Breast epithelium (tissue), 4 donors: ENCODE measurements at places on chromosomes 12 and 14.
A peak's percentile ranks its signal among the peaks of the same experiment; 100 is the strongest.

- H3K4me1 ChIP-seq, result no peaks in the 10 kb centered on the region
- peaks cover 3% of the 10 kb centered on the region for H3K27me3 ChIP-seq
- H3K4me3 ChIP-seq, result peak overlapping the region; percentile 22
- no peaks in the 10 kb centered on the region for H3K36me3 ChIP-seq
- peak; percentile 73 for DNase-seq
- H3K27ac ChIP-seq, result no peak overlapping the region
Observed at GRCh38 chr12:69284131-69284530, 44.8 kb downstream of the CPSF6 start.

- peak overlapping the region; percentile 27 for H3K27ac ChIP-seq
- no peaks in the 10 kb centered on the region for H3K27me3 ChIP-seq
- DNase-seq, result no peak
- H3K4me3 ChIP-seq, result peak overlapping the region; percentile 34
- H3K4me1 ChIP-seq, result no peaks in the 10 kb centered on the region
Observed at GRCh38 chr12:58871556-58871955, 48.7 kb downstream of the LRIG3 start.

DNA sequence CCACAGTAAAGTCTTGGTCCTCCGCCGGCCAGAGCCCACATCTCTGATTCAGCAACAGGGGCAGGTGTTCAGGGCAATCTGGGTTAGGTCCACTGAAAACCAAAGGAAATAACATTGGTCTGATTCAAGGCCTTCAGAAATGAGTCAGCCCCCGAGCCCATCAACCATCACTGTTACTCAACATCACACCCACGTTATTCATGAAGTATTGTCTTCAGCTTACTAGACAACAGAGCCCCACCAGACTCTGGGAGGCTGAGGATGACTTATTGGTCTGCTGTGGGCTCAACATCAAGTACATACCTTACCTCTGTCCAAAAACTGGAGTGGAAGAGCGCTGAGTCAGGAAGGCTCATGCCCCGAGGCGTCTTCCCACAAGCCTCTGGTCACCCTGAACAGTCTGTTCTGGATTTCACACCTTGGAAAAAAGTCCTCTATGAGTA lies 97.5 kb downstream of the ZFP36L1 start:
- H3K27ac ChIP-seq, result peak overlapping the region; percentile 65
- no peak overlapping the region for H3K4me3 ChIP-seq
- H3K27me3 ChIP-seq, result no peaks in the 10 kb centered on the region
- DNase-seq, result peak; percentile 34

- DNase-seq, result no peak
- peaks cover 8% of the 10 kb centered on the region for H3K4me1 ChIP-seq
- no peaks in the 10 kb centered on the region for H3K27me3 ChIP-seq
Observed at GRCh38 chr12:113247123-113248050, 26.1 kb downstream of the TPCN1 start.

DNA sequence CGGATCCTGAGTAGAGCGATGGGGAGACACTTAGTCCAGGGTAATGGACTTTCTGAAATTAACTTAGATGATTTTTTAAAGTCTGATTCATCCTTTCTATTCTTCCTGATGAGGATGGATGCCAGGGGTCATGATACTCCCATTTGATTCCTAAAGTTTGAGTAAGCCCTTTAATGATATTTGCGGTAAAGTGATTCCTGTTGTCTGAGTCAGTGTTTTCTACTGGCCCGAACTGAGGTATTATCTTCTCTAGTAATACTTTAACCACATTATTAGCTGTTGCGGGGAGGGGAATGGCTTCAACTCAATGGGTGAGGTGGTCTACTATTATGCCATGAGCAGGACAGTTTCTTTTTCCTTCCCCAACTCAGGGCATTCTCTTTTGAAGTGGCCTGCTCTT lies 111.6 kb downstream of the RIN3 start:
- no peaks in the 10 kb centered on the region for H3K4me1 ChIP-seq
- no peak for DNase-seq
- no peaks in the 10 kb centered on the region for H3K36me3 ChIP-seq
- H3K27me3 ChIP-seq, result no peaks in the 10 kb centered on the region
- H3K4me3 ChIP-seq, result no peak overlapping the region

DNA sequence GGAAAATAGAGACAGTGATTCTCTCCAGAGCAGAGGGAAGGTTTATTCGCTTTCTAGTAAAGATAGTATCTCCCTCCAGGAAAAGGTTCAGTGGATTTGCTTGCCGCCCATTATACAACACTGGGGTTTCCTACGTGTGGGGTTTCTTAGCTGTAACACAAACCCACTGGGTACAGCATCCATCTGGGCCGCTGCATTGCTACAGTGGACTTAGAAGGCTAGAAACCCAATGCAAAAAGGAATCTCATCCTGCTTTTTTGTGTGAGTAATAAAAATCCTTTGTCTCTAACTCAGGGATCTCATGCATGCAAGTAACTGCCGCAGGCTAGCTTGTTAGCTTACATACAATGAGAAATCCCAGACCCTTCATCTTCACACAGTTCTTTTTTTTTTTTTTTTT lies 67.1 kb upstream of the BCL2L14 start:
- H3K4me1 ChIP-seq, result no peaks in the 10 kb centered on the region
- no peak overlapping the region for H3K4me3 ChIP-seq
- H3K27ac ChIP-seq, result no peak overlapping the region

DNA sequence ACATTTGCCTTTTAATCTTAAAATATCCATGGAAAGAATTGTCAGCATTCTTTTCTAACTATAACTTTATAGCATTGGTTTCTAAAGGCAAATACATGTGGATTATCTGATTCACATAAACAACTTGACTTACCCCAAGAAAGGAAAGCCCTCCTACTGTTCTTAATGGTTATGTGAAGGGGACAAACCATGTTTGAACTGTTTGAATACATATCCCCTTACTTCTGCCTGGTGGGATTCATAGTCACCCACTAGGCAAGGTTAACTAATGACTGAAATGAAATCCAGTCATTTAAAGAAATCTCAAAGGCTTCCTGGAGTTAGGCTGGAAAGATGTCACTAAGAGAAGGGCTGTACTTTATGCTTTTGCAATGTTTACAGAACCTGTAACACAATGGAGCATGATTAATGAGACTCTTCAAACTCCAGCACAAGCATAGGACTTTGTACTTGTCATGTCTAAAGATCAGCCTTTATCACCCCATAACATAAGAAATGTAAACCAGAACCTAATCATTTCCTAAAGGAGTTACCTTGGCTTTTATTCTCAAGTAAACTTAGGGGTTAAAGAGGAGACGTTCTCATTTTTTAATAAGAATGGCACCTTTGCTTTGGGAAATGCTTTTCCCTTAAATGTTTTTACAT lies 10.2 kb upstream of the FLRT2 start:
- no peak overlapping the region for H3K27ac ChIP-seq
- no peak overlapping the region for H3K4me3 ChIP-seq
- H3K27me3 ChIP-seq, result no peaks in the 10 kb centered on the region
- H3K4me1 ChIP-seq, result no peaks in the 10 kb centered on the region
- no peaks in the 10 kb centered on the region for H3K36me3 ChIP-seq
- no peak for DNase-seq

- DNase-seq, result no peak
- H3K36me3 ChIP-seq, result no peaks in the 10 kb centered on the region
- peak overlapping the region; percentile 62 for H3K27ac ChIP-seq
- H3K27me3 ChIP-seq, result no peaks in the 10 kb centered on the region
Observed at GRCh38 chr12:6529291-6529737, 5.0 kb upstream of the GAPDH start.

DNA sequence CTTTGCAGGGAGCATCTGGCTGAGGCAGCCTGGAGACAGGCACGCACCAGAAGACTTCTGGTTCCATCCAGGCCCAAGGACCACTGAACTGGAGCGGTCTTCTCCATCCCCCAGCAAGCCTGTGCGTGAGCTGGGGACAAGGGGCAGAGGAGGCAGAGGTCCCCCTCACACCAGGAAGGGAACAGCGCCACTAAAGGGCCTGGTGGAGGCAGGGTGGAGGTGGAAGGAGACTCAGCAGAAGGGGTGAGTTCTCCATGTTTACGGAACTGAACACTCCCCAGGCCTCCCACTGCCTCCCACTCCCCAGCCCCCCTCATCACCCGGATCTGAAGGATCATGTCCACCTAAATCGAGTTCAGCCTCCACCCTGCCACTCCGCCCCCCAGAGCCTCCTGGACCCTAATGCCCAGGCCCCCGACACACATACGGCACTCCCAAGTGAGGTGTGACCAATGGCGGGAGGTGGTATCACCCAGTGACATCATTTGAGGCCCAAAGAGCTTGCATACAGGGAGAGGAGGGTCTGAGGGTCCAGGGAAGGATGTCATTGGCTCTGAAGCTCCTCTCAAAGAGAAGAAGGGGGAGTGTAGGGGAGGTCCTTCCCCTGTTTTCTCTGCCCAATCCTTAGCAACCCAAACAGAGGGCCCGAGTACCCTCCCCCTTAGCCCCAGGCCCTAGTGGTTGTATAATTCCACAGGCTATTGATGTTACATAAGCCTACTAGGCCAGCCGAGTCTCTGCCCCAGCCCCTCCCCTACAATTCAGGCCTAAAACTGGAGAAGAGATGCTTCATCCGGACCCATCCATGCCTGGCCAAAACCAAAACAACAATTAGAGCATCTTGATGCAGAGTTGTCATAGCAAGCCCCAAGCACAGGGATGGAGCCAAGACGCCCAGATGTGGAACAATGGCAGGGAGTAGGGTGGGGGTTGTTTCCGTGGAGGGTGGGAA lies 1.0 kb downstream of the FAIM2 start:
- no peak overlapping the region for H3K4me3 ChIP-seq
- H3K36me3 ChIP-seq, result no peaks in the 10 kb centered on the region
- no peaks in the 10 kb centered on the region for H3K27me3 ChIP-seq
- no peak overlapping the region for H3K27ac ChIP-seq

GRCh38 chr12:86226481-86226880 lies 29.7 kb downstream of the MGAT4C start:
- no peaks in the 10 kb centered on the region for H3K4me1 ChIP-seq
- no peak for DNase-seq
- H3K36me3 ChIP-seq, result no peaks in the 10 kb centered on the region
- no peaks in the 10 kb centered on the region for H3K27me3 ChIP-seq
- no peak overlapping the region for H3K27ac ChIP-seq
- no peak overlapping the region for H3K4me3 ChIP-seq

GRCh38 chr12:8852119-8852518 lies 29.7 kb downstream of the A2ML1 start:
- no peak for DNase-seq
- no peaks in the 10 kb centered on the region for H3K36me3 ChIP-seq
- H3K4me1 ChIP-seq, result no peaks in the 10 kb centered on the region

DNA sequence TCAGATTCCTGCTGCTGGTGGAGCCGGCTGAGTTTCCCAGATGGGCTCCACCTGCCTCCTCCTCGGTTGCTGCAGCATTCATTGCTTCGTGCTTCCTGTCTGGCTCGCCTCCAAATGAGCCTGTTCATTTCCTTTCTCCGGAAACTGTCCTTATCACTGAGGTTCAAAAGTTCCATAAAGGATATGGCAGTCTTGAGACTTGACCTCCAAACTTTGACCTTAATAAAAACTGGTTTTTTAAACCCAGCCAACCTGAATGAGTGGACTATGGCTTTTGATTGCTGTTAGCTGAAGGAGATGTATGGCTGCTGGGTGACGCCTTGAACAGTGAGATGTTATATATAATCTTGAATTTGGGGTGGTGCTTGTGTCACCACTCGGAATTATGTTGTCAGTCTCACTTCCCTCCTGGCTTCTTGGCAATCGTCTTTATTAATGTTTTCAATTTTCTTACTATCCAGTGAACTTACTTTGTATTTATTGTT lies 62.7 kb downstream of the RASSF3 start:
- H3K27ac ChIP-seq, result peak overlapping the region; percentile 23
- no peak overlapping the region for H3K4me3 ChIP-seq
- H3K27me3 ChIP-seq, result no peaks in the 10 kb centered on the region
- H3K4me1 ChIP-seq, result peaks cover 28% of the 10 kb centered on the region
- no peaks in the 10 kb centered on the region for H3K36me3 ChIP-seq
- DNase-seq, result no peak

DNA sequence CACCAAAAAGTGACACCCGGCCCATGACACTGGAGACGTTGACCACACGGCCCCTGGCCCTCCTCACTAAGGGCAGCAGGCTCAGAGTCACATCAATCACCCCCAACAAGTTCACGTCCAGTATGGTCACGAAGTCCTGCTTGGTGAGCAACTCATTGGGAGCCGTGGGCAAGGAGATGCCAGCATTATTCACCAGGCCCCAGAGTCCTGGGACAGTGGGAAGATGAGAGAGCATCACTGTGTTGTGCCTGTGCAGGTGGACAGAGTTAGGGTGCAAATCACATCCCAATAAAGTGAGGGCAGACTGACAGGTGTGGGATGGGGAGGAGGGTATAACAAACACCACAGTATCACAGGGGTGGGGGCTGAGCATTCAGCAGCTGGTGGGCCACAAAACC lies 2.5 kb downstream of the RDH16 start:
- H3K36me3 ChIP-seq, result no peaks in the 10 kb centered on the region
- H3K27ac ChIP-seq, result no peak overlapping the region
- H3K4me1 ChIP-seq, result no peaks in the 10 kb centered on the region
- DNase-seq, result no peak
- H3K27me3 ChIP-seq, result no peaks in the 10 kb centered on the region

- H3K36me3 ChIP-seq, result no peaks in the 10 kb centered on the region
- no peak overlapping the region for H3K4me3 ChIP-seq
- no peaks in the 10 kb centered on the region for H3K27me3 ChIP-seq
- H3K4me1 ChIP-seq, result no peaks in the 10 kb centered on the region
- H3K27ac ChIP-seq, result no peak overlapping the region
- no peak for DNase-seq
Observed at GRCh38 chr12:131380965-131381705, 329.8 kb upstream of the SFSWAP start.

GRCh38 chr12:57939291-57939690 lies 2.1 kb upstream of the ATP23 start:
- no peak overlapping the region for H3K4me3 ChIP-seq
- H3K27ac ChIP-seq, result no peak overlapping the region
- no peaks in the 10 kb centered on the region for H3K4me1 ChIP-seq
- DNase-seq, result no peak

- no peaks in the 10 kb centered on the region for H3K36me3 ChIP-seq
- H3K27ac ChIP-seq, result no peak overlapping the region
- peaks cover 17% of the 10 kb centered on the region for H3K27me3 ChIP-seq
- DNase-seq, result no peak
Observed at GRCh38 chr12:94152292-94153078, 4.1 kb downstream of the PLXNC1 start.

DNA sequence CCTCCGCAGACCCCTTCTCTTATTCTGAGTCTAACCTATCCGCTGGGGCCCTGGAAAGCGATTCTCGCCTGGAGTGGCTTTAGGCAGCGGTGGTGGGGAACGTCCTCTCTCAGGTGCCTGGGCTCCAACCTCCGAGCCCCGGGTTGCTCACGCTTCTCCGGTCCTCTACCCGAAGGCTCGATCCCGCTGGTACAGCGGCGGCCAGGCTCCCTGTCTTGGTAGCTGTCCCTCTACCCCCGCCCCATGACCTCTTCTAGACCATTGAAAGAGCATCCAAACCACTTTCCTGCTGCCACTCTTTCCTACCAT lies 505 bp upstream of the HEBP1 start:
- no peaks in the 10 kb centered on the region for H3K36me3 ChIP-seq
- peak overlapping the region; percentile 82 for H3K4me3 ChIP-seq
- H3K4me1 ChIP-seq, result peaks cover 5% of the 10 kb centered on the region
- peak overlapping the region; percentile 96 for H3K27ac ChIP-seq
